ENCODE measurements at places on chromosomes 3 and 15. TPM values are rescaled to one million over a fixed set of nuclear protein-coding genes. Genes with fewer than 3 reads are reported as not detected.
A peak's percentile ranks its signal among the peaks of the same experiment; 100 is the strongest.

Gene FETUB
- polyA plus RNA-seq = 0.31 TPM

- DNase-seq = no peak
Measured at GRCh38 chr3:111737706-111738086, 121.4 kb upstream of the PHLDB2 start.

DNA sequence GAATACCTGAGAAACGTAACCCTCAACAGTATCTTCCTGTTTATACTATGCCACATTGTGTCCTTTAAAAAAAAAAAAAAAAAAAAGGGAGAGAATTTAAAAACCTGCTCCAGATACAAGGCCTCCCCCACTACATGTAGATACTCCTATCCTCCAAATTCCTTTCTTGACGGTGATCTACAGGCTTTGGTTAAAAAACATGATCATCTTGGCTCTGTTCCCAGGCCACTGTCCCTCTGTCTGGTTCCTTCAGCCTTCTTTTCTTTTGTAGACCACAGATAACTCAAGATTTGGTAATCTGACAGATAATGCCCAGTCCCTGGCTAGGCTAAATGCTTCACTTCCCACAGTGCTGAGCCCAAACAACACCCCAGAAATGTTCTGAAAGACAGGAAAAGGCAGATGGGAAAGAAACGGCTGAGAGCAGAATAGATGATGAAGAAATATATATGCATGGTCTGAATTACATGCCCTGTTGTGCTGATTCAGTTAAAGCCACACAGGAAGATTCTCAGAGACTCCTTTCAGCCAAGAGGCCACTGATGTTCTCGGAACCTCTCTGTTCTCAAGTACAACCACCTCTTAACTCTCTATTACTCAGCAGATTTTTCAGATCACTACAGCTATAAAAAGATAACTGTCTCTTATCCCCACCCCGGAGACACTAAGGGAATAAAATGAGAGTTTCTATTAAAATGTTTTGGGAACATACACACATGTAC, 48.3 kb downstream of the NPTN start:
- no peak for DNase-seq

DNA sequence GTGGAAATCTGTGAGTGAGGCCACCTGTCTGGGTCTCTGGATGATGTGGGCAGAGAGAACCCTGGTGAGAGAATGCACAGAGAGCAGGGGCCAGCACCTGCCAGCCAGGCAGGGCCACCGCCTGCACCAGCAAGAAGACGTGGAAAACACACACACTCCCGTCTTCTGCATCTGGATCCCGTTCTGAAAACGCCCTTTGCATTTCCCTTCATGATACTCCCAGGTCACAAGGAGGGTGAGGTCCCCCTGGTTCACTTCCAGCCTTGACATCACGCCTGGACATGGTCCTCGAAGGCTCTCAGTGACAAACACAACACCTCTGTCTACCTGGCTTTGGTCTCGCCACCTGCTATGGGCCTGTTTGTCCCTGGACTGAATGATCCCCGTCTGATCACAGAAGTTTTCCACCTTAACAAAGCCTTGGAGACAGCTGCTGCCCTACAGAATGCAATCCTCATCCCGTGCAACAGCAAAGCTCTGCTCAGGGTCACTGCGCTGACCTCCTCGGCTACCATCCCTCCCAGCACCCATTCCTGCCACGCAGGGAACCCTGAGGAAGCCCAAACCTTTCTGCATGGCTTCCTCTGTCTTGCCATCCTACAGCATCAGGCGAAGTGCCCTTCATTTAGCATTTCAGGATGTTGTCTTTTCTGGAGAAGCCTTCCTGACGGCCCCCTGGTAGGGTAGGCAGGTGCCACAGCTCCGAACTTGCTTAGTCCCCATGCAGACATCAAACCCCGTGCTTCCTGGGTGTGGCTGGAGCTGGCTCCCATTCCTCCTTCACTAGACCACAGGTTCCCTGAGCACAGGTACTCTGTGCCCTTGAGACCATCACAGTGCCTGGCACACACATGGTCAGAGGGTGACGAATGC, 122.5 kb downstream of the ATP10A start:
- no peak for DNase-seq

Gene CRABP1
- polyA plus RNA-seq = 56.2 TPM

- peak; percentile 55 for DNase-seq
Measured at GRCh38 chr3:179260949-179261765, 10.2 kb upstream of the KCNMB3 start.

Gene SLCO2A1
- 17.6 TPM for polyA plus RNA-seq

GRCh38 chr3:13022348-13023234, 50.6 kb downstream of the IQSEC1 start:
- no peak for DNase-seq

Gene RNF7
- 106 TPM for polyA plus RNA-seq

Gene ACSBG1
- polyA plus RNA-seq = 1.7 TPM

DNA sequence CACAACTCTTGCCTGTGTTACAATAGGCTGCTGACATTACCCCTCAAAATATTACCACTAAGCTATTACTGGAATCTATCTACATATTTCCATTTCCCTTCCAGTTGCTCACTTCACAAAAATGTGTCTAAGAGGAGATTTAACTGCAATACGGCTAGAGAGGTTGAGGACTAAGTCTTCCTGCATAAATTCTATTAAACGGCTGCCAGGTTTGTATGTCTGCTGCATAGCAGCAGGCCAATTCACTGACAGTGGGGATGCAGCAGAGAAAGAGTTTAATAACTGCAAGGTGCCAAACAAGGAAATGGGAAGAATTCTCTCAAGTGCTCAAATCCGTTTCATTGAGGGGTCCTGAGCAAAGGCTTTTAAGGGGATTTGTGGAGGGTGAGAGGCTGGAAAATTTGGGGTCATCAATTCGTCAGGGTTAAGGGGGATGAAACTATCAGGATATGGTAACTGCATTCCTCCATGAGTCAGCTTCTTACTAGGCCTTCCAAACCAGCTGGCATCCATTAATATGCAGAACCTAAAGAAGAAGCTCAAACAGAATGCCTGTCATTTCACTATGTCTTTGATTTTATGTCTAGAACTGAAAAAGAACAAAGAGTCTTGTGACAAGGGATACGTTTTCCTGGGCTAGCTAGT, 675.6 kb downstream of the TBL1XR1 start:
- DNase-seq = no peak

DNA sequence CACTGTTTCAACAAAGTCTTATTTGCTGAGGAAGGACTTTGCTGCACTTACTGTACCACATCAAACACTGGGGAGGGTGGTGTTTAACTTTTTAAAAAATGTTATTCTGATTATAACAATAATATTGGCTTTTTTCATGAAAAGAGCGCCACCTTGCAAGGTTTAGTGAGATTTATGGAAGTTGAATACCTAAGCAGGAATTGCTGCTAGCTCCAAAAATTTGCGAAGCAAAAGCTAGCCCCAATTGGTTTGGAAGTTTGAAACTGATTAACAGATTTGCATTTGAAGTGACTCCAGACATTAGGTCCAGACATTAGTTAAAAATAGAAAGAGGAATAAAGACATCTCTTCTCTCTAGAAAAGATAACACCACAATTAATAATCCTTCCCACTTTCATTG, 6.7 kb downstream of the ZIC1 start:
- DNase-seq = no peak

DNA sequence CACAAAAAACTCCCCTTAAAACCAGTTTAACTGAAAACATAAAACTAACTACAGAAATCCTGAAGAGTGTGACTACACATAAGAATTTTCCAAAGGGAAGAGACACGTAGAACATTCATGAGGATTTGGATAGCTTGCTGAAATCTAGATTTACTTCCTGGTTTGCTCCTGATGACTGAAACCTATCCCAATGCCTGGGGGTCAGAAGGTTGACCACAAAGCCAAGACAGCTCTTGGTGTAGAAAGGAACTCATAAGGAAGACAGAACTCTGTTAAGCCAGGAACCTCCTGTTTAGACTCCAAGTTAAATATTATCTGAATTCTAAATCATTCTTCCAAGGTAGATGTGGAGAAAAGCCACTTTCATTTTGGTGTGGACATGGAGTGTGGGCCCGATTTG, 92.8 kb downstream of the TFG start:
- DNase-seq = no peak

Gene USP13
- 13.7 TPM for polyA plus RNA-seq

DNA sequence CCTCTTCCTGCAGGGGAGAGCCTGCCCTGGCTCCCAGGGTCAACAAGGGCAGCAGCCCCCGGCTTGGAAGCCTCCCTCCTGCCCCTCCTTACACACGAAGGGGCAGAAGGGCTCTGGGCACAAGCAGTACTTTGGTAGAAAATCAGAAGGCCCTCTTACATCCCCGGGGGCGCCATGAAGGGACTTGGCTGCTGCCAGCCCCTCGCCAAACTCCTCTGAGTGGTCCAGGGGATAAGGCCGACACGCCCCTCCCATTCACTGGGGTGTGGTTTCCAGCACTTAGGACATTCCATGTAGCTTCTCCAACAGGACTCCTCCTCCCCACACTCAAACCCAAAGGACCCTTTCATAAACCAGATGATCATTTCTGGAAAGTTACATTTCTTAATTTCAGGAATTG, 1.2 kb upstream of the ST8SIA2 start:
- no peak for DNase-seq

GRCh38 chr3:172520301-172520831, 2.9 kb downstream of the TNFSF10 start:
- DNase-seq = no peak

Gene SERINC4
- polyA plus RNA-seq = 0.24 TPM

DNA sequence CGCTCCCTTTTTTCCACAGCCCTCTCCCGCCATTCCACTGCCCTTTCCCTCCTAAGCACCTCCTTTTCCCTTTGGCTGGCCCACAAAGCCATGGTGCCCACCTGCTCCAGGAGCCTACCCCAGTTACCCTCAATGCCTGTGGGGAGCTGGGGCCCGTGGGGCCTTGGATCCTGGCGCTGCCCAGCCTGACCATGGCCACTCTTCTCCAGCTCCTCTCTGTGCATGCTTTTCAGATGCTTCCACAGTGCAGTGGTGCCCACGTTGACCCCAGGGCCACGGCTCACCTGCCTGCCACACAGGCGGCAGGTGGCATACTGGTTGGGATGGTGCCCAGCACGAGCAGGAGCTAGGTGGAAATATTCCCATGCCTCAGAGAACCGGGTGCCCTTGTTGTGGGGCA, 1.5 kb downstream of the ZBED2 start:
- no peak for DNase-seq

- DNase-seq = no peak
Measured at GRCh38 chr3:126445506-126445905, 30.2 kb downstream of the ZXDC start.

Gene TMEM212
- polyA plus RNA-seq = 0.09 TPM

GRCh38 chr3:3443482-3443881, 264.0 kb upstream of the CRBN start:
- DNase-seq = no peak

DNA sequence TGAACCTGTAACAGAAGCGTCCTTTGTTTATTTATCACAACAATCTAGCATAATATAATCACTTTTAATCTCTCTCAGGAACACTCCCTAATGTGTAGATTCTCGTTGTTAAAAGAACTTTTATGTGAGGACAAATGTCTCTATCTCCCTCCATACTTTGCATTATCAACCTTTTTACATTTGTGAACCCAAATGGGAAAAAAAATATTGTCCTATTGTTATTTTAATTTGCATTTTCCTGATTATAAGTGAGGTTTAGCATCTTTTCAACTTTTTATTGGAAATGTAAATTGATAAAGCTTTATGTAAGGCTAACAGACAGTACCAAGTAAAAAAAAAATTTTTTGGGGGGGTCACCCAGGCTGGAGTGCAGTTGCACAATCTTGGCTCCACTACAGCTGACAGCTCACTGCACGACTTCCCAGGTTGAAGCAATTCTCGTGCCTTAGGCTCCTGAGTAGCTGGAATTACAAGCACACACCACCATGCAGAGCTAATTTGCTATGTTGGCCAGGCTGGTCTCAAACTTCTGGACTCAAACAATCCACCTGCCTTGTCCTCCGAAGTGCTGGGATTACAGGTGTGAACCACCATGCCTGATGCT, 33.0 kb upstream of the DENND4A start:
- no peak for DNase-seq

DNA sequence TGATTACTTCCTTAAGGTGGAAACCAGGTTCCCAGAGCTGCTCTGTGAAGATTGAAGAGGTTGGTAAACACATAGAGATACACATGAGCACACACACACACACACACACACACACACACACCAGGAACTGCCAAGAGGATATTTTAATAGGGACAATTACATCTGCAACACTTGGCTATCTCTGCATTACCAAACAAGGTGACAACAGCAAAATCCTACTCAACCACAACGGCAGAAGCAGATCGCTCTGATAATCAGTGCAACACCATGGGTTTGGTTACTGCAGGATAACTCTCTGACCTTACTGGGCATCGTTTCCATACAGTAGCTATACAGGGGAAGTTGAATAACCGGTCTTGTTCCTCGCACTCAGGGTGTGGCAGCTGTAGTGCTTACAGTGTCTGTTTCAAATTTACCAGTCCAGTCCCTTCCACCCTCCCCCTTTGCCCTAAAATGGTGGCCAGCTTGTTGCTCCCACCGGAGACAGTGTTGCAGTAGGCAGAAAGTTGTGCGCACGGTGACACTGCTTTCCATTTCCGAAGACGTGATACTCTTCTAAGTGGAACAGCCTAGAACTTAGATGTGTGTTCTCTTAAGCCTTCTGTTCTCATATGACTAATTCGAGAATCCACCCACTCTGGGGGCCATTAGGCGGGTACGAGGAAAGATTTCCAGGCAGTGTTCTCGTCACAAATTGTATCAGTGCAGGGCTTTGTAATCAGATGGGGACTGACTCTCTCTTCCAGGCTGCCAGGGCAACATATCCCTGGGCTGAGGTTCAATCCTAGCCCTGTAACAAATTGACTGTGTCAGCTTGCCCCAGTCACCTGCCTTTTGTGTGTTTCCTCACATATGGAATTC, 176.2 kb downstream of the P3H2 start:
- no peak for DNase-seq

DNA sequence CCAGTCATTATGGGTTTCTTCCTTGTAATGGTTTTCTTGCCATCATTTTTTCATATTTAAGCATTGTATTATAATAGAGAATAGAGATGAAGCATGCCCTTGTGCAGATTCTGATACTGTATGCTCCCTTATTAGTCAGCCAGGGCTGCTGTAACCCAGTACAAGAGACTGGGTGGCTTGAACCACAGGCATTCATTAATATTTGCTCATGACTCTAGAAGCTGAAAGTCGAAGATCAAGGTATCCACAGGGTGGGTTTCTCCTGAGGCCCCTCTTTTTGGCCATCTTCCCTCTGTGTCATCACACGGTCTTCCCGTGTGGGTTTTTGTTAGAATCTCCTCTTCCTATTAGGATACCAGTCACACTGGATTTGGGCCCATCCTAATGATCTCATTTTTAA, 74.5 kb downstream of the FOXP1 start:
- DNase-seq = no peak

DNA sequence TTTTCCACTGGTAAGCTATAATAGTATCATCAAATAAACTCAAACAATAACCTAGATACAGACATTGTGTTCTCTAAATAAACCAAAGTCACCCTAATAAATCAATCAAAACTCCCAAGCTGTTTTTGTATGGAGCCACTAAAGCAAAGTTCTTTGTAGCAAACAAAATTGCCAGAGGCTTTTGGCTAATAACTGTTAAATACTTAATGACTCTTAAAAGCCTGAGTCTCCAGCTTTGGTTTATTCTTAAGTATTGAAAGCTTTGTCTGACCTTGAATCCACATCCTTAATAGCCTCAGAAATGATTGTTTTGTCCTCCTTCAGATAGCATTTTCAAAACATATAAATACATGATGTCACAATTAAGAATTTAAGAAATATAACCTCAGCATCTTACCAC, 725.3 kb downstream of the SI start:
- DNase-seq = no peak

Gene CYP8B1
- 1.3 TPM for polyA plus RNA-seq

Gene LTF
- 2.9 TPM for polyA plus RNA-seq

Gene SUSD5
- 4.0 TPM for polyA plus RNA-seq

Data from renal cortex interstitium (tissue), 15 donors.